ENCODE measurements at places on chromosomes 5 and 9.

DNA sequence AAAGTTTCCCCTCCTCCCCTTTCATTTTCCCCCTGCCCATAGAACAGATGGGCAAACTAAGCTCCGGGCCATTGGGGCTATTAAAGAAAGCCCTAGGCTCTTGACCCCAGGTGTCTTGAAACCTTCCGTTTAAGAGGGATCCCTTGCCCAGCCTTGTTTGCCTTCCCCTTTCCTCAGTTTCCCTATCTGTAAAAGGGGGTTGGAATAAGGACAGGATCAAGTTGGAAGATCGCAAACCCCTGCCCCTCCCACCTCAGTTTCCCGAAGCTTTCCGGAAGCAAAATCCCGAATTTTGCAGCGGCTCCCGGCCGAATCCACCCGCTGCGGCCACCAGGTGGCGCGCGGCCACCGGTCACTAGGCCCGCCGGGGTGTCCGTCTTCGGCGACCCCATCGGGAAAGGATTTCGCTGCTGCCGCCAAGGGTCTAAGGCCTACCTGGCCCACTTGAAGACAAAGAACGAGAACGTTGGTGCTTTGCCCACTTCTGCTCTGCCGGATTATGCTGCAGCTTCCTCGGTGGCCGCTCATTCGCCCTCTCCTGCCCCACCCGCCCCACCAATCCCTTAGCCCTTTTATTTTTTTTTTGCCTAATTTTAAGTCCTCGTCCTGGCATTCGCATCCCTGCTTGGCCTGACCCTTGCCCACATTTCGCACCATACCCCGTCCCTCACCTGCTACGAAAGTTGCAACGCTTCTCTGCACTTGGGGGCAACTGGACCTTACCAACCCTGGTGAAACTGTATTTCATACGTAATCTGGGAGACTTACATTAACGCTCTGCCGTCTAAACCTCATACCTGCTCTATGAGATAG is 962 bp upstream of the NR6A1 start:
- DNase-seq, result no peak

- DNase-seq, result peak; percentile 51
Measured at GRCh38 chr9:127451858-127452656, 747 bp downstream of the LRSAM1 start.

- no peak for DNase-seq
Measured at GRCh38 chr5:74161170-74161569, 479.4 kb downstream of the ENC1 start.

GRCh38 chr5:155983954-155984353 is 343.0 kb upstream of the SGCD start:
- no peak for DNase-seq

DNA sequence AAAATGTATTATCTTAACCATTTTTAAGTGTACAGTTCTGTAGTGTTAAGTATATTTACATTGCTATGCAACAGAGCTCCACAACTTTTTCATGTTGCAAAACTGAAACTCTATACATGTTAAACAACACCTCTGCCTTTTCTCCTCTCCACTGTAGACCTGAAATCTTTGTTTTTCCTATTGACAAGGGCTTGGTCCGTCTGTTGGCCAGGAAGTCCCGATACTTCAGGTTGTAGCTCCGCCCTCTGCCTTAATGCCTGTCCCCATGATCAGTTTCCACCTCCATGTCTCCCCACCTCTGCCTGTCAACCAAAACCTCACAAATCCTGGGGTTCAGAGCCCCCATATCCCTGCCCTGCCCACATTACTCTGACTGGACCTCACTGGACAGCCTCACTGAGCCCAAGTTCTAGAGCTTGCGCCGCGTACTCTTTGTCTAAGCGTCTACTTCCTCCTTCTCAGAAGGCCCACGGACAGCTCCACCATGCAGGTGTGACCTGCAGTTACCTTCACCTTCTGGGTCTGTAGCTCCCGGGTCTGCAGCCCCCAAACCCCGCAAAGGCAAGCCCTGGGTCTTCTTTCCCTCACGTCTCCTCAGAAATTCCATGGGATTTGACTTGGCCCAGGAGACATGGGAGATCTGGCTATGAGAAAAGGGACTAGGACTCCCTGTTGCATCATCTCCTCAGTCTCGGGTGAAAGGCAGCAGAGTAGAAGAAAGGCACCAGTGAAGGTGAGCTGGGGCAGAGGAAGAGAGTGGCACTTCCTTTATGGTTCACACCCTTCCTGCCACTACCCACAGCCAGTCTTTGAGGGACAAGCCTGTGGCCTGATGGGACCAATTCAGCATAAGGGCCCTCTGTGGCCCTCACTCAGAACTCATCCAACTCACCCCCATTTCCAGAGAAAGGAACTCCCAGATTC is 8.0 kb downstream of the GLIPR2 start:
- DNase-seq, result no peak

DNA sequence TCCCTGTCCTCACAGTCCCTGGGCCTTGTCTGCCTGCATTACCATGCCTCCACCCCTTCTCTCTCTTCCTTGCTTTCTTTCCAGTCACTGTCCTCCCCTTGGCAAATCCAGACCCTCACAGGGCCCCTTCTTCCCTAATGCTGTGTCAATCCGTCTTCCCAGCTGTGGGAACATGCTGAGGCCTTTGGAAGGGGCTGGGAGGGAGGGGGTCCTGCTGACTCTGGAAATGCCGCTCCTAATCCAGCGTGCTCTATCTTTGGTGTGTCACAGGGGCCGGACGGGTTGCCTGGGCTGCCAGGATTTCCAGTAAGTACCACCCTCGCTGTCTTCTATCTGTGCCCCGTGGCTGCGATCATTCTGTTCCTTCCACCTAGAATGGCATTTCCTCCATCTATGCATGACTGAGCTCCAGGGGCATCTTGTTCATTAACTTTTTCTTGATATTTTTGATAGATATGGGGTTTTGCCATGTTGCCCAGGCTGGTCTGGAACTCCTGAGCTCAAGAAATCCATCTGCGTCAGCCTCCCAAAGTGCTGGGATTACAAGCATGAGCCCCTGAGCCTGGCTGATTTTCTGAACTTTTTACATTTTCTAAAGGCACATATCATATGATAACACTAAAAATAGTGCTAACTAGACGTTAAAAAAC is 64.5 kb upstream of the TGFBR1 start:
- DNase-seq, result no peak

DNA sequence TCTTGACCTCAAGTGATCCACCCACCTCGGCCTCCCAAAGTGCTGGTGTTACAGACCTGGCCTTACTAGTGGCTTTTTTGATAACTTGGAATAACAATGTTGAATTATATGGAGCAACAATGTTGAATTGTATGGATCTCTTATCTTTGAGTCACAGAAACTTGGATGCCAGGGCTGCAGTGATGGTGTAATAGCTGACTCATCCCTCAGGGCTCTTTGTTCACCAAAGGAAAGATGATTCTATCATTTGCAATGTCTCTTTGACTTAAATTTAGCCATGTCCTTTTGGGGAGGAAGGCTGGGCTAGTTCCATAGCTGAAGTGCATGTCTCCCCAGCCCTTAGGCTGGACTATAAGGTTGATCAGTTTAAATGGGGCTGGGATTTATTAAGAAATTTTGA is 172.3 kb downstream of the PDZD2 start:
- DNase-seq, result no peak

DNA sequence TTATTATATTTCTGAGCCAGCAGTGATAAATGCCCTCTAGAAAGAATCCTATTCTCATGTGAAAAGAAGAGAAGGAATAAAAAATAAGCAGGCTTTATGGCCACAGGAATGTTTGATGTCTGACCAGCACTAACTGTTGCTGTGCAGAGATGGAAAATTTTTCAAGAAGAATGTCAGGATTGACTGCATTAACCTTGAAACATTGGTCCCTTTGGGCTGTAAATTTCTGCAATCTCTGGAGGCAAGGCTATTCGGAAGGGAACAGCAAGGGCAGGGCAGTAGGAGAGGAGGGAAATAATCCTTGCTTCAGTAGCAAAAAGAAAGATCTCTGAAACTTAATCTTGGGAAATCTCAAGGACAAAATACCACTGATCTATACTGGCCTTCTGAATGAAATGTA is 415.2 kb downstream of the DNAH5 start:
- no peak for DNase-seq

DNA sequence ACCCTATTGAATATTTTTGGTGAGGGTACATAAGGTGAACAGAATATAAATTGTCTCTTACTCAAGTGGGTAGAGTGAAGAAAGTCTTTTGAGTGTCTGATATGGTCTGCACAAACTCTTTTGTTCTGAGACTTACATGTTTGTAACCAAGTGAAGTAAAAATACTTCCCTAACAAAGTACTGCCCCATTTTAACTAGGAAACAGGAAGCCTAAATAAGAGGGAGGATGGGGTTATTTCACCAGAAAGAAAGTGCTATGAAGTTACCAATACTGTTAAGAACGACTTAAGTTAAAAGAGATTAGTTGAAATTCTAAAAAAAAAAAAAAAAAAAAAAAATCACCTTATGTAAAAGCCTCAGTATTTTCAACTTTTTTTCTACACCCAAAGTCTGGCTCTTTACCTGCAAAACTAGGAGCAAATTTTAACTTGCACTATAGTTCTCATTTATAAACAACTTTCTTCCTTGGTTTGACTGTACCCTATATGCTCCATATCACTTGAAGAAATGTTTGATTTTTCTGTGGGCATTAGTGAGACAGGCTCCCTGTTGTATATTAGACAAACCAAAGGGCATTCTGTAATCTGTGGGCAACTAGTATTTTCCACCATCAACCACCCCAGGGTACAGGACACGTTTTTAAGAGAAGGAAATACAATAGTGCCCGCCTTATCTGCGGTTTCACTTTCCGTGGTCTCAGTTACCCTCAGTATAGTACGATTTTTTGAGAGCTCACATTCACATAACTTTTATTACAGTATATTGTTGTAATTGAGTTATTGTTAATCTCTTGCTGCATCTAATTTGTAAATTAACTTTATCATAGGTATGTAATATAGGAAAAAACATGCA is 127.7 kb downstream of the NR3C1 start:
- DNase-seq, result no peak

- no peak for DNase-seq
Measured at GRCh38 chr5:80215523-80215922, 40.3 kb downstream of the SERINC5 start.

DNA sequence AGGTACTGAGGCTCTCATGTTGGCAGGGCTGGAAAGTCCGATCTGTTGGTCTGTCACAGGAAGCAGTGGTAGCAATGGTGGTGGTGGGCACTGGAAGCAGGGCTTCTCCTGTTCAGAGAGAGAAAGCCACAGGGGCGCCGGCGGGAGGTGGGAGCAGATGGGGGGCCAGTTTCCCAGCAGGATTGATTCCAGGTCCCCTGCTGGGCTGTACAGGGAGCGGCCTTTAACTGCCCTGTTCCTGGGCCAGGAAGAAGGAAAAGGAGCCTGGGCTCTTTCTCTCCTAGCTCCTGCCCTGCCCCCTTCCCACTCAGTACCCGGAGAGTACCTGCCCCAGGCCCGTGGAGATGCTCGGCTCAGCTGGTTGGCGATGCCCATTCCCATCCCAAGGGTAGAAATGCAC is 2.6 kb upstream of the DAB2IP start:
- no peak for DNase-seq

- DNase-seq, result no peak
Measured at GRCh38 chr5:131389096-131389868, 125.4 kb downstream of the CDC42SE2 start.

DNA sequence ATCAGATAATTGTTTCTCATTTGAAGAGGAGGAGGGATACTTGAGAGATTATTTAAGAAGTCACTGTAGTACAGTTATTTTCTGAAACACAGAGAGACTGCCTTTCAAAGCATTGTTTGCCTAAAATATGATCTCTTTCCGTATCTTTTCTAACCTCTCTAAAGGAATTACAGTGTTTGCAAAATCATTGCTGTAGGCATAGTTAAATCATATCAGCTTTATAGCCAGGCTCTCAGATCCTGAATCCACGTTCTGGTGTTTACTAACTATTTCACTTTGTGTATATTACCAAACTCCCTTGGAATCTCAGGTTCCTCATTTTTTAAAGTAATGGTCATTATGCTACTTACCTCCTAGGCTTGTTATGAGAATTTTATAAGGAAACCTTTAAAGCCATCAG is 1151.6 kb upstream of the CDH9 start:
- DNase-seq, result no peak

GRCh38 chr5:135163964-135164363 is 129.9 kb upstream of the PITX1 start:
- no peak for DNase-seq

DNA sequence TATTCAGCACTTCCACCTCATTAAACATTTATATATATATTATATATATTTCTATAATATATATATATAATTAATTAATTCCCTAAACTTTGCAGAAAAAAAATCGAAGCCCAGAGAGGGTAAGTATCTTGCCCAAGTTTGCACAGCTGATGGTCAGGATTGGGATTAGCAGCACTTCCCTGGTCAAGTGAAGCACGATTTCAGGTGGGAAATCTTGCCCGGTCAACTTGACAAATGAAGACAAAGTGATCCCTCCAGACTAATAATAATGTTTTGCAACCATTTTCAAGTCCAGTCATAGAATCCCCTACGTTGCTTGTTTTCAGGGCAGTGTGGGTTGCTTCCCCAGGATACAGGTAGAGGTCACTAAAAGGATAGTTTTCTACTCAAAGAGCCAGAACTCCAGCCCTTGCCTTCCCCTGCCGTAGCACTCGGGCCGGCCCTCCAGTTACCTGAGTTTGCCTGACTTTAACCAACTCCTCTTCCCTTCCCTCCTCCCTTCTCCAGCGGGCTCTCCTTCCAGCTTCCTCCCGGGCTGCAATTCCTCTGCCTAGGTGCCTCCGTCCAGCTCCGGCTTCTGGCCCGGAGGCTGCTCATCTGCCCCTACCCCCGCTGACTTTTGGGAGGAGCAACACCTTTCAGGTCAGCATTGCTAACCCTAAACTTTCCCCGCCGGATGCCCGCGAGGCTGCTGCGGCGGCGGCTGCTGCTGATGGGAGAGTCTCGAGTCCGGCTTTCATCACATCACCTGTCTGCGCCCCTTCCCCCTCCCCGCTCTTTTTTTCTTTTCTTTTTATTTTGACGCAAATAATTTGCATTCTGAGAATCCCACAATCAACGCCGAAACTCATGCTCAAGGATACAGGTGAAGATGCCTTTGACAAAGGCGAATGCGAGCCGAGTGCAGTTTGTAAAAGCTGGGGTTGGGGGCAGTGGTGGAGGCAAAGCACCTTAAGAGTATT is 930 bp downstream of the PRLR start:
- no peak for DNase-seq

DNA sequence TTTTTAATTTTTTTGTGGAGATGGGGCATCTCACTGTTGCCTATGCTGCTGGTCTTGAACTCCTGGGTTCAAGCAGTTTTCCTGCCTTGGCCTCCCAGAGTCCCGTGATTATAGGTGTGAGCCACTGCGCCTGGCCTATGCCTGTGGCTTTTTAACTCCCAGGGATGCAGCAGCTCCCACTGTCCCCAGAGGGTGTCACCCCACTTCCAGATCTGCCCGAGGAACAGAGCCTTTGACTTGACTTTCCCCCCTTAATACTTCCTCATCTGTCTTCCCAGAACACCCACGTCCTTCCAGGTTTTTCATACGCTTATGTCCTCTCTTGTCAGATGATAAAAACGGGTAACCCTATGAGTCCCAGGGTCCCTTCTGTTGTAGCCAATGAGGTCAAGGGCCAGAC is 7.6 kb upstream of the PRRC2B start:
- DNase-seq, result no peak

DNA sequence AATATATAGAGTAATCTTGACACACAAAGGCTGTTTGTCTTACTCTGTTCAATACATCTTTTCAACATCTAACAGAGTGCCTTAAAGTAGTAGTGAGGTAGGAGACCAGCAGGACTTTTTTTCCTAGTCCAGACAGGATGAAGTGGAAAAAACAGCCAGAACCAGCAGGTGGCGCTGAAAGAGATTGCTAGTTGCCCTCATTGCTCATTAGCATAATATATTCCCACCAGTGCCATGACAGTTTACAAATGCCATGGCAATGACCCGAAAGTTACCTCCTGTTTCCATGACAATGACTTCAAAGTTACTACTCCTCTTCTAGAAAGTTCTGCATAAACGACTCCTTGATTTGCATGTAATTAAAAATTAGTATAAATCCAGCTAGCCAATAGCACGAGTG is 387.4 kb downstream of the ACTL7B start:
- DNase-seq, result no peak

All from pons (tissue), 1 donor.